Kidney tubule cell (primary cell): ENCODE measurements at places on chromosomes 7 and 10.

DNA sequence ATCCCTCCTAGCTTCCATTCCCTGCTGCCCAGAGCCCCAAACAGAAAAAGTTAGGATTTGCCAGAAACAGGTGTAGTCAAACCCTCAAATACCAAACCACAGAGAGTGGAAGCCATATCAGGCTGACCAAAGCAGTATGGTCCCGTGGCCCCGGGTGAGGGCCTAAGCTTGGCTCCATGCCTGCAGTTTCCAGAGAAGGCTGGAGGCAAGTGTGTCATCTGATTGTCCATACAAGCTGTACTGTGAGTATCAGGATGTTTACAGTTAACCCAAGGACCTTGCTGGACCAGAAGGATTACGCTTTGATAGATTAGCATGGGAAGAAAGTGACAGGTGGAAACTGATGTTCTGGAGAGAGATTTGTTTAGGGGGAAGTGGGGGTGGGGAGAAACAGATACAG, 96.3 kb downstream of the PRKAG2 start:
- no peak for DNase-seq

DNA sequence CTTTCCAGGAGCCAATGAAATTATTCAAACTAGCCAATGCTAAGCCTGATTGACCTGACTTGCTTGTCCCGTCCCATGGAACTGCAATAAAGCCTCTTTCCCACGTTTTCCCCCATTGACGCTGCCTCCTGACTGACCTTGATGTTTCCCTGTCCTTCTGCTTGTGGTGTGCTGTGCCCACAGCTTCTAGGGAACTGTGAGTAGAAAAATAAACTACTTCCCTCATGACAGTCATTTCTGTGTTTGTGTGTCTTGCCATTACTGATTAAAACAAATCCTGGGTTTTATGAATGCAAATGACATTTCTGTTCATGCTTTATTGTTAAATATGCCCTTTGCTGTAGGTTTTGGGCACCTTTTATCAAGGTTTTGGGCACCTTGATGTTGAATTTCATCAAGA, 91.3 kb upstream of the ABI1 start:
- DNase-seq, result no peak

GRCh38 chr10:56139405-56139804, 221.7 kb downstream of the ZWINT start:
- no peak for DNase-seq

DNA sequence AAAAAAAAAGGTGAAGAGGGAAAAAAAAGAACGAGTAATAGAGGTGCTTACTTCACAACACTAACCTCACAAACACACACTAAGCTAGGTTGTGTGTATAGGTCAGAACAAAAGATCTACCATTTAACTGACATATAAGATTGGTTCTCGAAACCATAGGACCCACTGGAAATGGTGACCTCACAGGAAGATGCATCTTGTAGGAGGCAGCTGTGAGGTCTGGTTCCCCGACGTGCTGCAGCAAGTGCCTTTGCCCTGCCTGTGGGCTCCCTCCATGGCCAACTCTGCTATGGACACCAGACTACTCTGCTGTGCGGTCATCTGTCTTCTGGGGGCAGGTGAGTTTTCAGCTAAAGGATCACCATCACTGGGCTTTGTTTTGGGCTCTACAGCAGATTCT, 133.8 kb upstream of the PRSS1 start:
- no peak for DNase-seq

- DNase-seq, result no peak
Observed at GRCh38 chr10:21520949-21521348, 4.5 kb downstream of the SKIDA1 start.

DNA sequence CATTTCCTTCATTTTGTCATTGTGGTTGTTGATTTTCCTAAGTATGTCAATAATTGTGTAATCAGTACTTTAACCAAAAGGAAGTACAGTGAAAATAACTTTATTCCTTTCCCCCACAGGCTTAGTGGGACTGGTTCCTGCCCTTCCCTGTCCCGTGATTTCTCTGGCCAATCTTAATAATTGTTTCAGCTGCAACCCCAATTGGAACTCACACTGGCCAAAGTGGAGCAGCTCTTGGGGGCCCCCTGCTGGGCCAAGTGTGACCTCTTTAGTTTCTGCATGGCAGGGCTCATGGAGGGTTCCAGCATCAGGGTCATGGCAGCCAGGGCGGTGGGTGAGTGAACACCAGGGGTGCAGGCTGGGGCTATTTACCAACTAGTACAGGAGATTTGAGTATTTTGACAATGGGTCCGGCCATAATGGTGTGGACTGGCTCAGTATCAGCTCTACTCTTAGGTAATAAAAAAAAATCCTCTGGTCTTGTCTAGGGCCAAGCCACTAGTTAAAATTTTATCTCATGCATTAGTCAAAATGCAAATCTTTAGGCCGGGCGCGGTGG, 31.7 kb downstream of the CYCS start:
- DNase-seq, result peak; percentile 82

DNA sequence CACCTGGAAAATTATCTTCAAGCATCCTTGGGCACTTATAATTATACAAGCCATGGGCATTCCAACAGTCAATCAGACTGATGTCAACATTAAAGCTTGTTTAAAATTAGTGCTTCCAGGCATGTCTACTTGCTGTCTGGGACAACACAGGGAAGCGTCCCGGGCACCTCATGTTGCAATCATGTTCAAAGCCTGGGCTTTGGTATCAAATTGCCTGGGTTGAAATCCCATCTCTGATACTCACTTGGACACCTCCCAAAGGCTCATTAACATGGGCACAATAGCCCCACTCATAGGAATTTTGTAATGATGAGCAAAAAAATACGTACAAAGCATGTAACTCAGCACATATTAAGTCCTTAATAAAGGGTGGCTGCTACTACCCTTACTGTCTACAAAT, 14.4 kb downstream of the AIFM2 start:
- no peak for DNase-seq

DNA sequence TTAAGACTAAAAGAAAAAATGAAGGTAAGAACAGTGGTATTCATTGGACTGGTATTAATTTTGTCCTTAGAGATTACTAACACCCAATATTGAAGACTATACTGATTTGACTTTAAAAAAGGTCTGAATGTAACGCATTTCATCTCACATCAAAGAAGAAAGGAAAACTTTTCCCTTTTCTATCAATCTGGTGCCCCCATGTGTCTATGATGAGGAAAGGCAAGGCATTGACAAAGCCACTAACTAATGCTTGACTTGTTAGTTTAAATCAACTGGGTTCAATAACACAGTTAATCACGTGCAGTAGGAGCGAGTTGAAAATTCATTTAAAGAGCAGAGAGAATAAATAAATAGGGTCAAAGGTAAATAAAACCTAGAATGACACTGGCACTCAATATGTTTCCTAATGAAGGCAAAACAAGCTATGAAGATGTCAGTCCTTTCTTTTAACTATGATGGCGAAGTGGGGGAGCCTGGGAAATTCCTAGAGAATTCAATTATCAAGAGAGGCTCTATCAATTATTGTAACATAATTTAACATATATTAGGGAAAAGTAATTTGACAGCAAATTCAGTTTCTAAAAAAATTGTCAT, 180.9 kb downstream of the ANK3 start:
- peak; percentile 63 for DNase-seq

DNA sequence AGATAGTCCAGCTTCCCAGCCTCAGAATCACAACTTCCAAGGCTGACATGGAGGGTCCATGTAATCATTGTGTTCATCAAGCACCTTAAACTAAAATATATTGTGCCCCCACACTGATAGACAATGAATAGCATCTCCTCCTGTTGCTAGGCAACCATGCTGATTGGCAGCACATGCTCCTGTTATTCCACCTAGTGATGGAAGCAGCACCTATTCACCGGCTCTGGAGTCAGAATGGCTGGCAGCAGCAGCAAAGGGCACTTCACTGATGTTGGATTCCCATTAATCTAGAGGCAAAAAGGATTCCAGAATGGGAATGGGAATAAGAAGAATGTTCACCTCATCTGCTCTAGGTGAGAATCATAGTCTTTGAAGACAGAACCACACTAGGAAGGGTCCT, 55.0 kb downstream of the RELN start:
- DNase-seq, result no peak

GRCh38 chr7:44891791-44892190, 6.5 kb upstream of the PURB start:
- no peak for DNase-seq

- DNase-seq, result peak; percentile 68
Observed at GRCh38 chr7:107119376-107120105, 49.3 kb upstream of the HBP1 start.

DNA sequence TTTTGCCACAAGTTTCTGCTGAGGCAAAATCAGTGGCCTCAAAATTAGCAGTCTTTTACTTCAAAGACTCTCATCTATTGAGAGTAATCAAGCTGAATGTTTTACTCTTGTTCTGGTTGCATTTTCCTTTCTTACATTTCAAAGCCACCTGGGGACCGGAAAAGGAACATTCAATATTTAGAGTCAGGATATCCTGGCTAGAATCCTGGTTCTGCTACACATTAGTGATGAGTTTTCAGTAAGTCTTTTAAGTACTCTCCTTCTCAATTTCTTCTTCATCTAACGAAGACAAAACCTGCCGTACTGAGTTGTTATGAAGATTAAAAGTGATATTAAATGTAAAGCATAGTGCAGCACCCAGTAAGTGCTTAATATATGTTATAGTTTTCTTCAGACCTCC, 52.5 kb downstream of the LAMB4 start:
- no peak for DNase-seq

GRCh38 chr10:51010977-51011376, 63.3 kb upstream of the PRKG1 start:
- DNase-seq, result peak; percentile 40

GRCh38 chr10:8987712-8988111, 933.2 kb downstream of the GATA3 start:
- no peak for DNase-seq

DNA sequence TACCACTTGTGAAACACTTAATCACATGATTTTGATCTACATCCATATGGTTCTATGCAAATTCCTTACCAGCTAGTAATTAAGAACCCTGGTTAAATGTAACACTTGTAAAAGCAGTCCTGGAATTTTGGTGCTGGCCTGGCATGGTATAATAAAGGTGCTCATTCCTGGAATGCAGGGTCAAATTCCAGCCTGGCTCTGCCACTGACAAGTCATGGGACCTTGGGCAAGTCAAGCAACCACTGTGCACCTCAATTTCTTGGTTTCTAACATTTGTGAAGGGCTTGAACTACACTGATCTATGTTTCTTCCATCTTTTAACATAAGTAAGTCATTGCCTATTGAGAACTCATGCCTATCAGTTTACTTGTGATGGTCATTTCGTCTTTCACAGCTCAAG, 91.9 kb upstream of the PIK3CG start:
- peak; percentile 90 for DNase-seq

DNA sequence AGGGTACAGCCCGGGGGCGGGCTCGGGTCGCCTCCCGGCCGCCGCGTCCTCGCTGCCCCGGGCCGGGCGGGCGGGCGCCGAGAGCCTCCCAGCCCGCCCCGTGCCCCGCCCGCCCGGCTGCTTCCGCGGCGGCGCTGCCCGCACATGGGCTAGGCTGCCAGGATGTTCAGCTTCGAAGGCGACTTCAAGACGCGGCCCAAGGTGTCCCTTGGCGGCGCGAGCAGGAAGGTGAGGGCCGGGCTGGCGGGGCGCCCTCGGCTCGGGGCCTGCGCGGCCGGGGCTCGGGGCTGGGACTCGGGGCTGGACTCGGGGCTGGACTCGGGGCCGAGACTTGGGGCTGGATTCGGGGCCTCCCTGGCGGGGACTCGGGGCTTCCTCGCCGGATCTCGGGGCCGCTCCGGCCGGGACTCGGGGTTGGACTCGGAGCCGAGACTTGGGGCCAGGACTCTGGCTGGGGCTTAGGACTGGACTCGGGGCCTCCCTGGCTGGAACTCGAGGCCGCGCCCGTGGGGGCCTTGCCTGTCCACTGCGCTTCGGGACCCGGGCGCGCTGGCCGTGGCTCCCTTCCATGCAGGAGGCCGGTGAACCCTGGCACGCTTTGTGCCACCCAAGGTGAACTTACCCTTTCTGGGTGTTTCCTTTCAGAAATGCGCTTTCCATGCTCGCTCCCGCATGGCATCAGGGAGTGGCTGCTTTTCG, 534 bp downstream of the UBE3C start:
- peak; percentile 65 for DNase-seq

DNA sequence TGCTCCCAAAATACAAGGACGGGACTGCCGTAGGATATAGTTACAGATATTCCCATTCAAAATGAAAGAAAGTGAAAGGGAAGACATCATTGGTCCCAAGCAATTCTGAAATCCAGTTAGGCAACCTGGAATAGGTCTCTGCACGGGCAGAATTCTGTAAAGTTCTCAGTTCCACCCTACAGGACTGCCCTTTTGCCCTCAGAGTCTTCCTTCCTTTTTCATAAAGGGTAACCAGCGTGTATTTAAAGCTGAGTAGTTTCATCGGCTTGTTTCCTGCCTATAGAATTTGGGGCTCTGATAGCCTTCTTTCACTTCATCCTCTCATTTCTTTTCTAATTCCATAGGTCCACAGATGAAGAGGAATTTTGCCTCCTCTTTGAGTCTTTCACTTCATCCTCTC, 20.0 kb downstream of the COPG2 start:
- DNase-seq, result no peak

GRCh38 chr7:154423231-154423630, 371.0 kb downstream of the DPP6 start:
- no peak for DNase-seq

DNA sequence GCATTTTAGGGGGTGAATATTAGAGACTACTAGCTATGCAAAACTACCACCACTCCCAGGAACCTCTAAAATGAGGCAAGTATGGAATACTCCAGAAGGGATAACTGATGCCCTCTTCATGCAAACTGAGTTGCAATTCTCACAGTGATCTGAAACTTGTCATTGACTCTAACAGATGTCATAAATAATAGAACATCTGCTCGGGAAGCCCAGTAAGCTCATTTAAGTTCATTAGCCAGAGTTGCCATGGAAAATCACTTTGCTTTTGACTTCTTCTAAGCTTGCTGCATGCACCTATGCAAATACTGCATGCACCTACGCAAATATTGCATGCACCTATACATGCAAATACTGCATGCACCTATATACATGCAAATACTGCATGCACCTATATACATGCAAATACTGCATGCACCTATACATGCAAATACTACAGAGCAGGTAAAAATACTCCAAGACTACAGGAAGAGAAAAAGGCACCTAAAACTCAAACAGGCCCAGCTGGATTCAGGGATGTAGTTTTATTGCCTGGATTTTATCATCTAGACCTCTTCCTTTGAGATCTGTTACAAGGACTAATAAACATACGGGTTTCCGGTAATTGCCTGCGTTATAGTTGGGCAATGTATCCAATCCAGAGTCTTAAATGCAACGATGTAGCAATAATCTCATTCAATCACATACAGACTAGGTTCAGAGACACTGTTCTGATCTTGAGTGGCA, 1061.1 kb upstream of the AUTS2 start:
- no peak for DNase-seq

DNA sequence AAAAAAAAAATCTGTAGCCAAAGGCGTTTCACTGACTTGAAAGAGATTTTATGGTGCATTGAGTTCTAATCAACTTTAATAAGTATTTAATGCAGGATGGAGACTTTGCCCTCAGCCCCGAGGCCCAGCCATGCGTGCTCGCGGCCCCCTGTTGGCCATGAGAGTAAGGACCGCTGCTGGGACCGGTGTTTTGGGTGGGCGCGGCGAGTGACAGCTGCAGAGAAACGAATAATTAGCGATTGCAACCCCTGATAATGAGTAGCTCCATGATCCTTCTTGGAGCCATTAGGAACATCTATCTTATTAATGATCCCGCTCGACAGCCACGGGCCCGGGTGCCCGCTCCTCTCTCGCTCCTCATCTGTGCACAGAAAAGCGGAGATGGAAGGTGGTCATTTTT, 347.4 kb downstream of the RPS24 start:
- no peak for DNase-seq

- DNase-seq, result peak; percentile 43
Observed at GRCh38 chr10:6593241-6593671, 13.2 kb upstream of the PRKCQ start.

GRCh38 chr7:151424799-151425198, 15.0 kb upstream of the WDR86 start:
- DNase-seq, result no peak
